ENCODE measurements at places on chromosomes 7 and 10.
A peak's percentile ranks its signal among the peaks of the same experiment; 100 is the strongest.

DNA sequence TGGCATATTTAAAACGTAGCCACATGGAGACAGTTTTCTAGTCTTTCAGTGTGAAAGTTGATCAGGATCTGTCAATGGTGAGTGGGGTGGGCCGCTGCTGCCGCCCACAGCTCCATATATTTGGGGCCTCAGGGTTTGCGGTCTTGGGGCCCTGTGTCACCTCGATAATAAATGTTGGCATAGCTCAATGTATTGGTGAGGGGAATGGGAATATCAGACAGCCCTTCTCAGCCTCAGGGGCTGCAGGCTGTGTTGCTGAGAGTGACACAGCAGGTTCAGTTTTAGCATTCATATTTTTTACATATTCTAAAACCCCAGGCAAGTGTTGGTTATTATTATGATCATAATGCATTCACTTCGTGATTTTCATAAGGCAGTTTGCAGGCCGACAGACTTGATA is 5.3 kb downstream of the CDH23 start:
- no peak for DNase-seq

- DNase-seq = no peak
These were observed 152.0 kb upstream of the NRBF2 start for GRCh38 chr10:62981096-62981495.

DNA sequence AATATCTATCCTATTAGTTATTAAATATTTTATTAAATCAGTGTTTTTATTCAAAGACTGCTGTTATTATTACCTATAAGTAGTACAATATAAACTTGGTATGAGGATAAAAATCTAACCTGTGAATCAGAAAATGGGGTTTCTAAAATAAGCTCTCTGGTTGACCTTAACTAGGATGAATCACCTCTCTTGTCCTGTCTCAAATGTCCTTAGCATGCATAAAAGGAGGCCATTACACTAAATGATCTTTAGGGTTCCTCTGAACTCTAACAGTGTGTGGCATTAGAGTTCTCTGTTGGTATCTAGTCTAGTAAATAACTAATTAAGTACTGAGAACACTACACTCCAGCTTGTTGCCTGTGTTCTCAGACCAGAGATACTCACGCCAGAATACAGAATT is 143.1 kb upstream of the LRRTM3 start:
- no peak for DNase-seq

DNA sequence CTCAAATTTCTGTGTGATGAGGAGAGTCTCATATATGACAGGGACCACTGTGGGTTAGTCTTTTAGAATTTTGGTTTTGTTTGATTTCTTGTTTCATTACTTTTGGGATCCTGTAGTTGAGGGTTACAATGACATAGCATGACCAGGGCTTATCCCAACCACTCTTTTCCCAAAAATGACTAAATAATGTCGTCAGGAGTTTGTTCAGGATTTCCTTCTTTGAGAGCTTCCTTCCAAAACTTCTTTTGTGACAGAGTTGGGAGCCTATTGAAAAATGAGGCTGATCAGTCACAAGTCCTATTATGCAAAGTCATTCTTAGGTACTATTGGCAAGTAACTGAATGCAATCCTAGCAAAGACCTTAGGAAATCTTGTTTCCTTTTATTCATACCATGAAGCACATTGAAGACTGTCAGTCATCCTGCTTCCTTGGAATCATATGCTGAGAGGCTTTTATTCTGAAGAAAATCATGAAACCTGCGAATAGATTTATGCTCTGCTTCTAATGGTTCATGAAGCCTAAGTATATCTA is 498.3 kb downstream of the LRMDA start:
- DNase-seq = no peak

GRCh38 chr7:82211333-82211732 is 232.2 kb downstream of the CACNA2D1 start:
- no peak for DNase-seq

GRCh38 chr7:15424468-15424867 is 137.3 kb downstream of the AGMO start:
- no peak for DNase-seq

GRCh38 chr10:74227697-74228424 is 76.8 kb downstream of the ADK start:
- peak; percentile 19 for DNase-seq

DNA sequence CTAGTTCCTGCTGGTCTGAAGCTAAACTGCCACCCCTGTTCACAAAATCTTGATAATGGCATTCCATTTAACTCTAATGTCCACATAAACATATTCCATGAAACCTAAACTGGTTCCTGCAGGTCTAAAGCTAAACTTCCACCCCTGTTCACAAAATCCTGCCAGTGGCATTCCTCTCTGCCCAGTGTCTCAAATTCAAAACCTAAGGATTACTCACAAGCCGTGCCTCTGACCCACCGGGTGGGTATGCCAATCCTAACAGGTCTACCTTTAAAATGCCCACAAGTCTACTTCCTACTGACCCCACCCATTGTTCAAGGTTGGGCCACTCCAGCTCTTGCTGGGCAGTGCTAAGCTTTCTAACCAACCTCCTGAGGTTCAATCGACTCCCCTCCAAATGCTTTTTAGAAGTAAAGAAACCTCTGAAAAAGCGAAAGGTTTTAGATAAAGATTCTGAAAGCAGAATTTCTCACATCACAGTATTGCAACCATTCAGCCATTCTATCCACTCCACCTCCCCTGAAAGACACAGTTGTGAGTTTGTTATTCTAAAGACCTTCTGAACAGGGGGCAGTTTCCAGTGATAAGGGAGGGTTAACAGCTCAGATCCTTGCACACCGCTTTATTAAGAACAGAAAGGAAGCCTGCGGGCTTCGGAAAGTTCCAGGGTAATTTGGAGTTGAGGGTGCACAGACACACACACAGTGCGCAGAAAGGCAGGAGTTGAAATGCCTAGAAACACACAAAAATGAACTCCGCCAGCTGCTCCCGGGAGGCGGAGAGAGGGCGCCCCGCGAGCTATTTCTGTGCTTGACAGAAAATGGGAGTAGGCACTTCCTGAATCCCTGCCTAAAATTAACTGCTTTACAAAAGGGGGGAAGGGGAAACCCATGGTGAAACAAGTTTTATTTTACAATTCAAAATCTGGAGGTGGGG is 87.7 kb downstream of the TNS3 start:
- DNase-seq = peak; percentile 71

DNA sequence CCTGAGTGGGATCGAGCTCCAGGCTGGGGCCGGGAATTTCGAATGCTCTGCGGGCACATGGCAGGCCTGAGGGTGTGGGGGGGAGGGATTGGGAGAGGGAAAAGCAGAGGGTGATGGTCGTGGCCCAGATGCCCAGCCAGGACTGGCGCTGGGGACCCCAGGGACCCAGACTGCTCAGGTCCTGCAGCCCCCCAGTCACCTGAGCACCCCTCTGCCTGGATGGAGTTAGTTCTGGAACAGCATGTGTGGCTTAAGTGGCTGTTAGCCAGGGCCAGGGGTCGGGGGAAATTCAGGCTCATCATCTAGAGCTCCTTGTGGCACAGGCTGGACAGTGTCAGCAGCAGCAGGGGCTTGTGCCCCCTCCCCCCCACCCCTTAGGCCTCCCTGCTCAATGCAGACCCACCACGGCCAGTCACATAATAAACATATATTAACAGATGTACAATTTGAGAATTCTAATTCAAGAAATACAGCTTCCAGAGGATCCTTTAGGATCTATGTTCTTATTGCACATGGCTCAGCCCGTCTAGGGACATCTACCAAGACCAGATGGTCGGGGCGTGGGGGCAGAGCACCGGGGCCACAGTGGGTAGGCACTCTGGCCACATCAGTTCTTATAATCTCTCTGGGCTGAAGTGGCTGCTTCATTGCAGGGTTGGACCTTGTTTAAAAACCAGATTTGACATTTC is 22.2 kb downstream of the DNAJB12 start:
- no peak for DNase-seq

DNA sequence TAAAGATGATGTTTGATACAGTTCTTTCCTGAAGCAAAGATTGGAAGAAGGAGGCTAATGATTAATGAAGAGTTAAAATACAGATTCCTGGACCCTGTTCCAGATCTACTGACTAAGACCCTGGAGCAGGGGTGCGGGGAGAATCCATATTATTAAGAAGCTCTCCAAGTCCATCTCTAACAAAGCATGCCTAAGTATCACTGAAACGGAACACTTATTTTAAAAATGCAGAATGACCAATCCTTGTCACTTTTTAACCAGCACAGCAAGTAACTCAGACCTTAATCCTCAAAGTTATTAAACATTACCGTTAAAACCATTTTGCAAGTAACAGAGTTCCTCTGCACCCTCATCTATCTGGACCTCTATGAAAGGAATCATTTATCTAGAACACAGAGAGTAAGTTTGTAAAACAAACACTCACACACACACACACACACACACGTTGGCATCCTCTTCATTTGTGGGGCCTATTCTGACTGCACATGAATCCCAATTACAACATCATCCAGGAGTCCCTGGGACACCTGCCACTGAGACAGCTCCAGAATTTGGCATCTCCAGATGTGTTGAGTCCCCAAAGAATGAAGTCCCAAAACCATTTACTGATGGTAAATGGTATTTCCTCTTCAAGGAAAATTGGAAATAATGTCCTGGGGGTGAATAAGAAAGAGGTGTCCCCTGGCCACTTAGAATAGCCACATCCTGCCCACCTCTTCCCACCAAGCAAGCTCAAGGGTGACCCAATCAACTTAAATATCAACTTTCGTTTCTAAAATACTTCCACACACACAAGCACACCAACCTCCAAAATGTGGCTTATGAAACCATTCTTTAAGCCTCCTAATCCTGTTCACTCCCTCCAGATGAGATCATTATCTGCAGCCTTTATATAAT is 117.5 kb downstream of the PARD3 start:
- no peak for DNase-seq

GRCh38 chr7:105277341-105277740 is 111.4 kb downstream of the SRPK2 start:
- no peak for DNase-seq

- no peak for DNase-seq
These were observed 565.3 kb downstream of the PHTF2 start for GRCh38 chr7:78363866-78364265.

GRCh38 chr10:14477408-14477710 is 146.6 kb upstream of the FRMD4A start:
- no peak for DNase-seq
